ENCODE measurements at places on chromosomes 11 and 22.
A peak's percentile ranks its signal among the peaks of the same experiment; 100 is the strongest.

DNA sequence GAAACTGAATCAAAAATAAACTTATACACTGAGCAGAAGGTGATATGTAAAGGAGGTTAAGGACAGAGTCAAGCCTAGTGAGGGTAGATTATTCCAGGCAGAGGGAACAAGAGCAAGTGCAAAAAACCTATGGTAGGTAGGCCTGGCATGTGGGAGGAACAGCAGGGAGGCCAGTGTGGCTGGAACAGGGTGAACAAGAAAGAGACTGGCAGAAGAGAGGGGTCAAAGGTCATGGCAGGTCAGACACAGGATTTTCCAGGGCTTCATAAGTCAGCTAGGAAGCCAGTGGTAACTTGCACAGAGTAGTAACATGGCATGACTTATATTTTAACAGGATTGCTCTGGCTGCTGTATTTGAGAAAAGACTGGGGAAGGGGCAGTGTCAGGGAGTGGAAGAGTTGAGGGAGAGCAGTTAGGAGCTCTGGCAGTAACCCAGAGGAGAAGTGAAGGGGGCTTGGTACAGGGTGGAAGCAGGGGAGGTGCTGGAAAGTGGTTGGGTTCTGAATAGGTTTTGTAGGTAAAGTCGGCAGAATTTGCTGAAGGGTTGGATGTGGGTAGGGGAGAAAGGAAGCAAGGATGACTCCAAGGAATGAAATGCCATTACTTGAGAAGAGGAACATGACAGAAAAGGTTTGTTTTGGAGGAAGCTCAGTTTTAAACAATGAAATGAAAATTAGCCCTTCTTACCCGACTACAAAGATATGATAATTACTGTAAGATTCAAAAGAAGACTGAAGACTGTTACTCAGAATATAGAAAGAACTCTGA, 86.2 kb downstream of the ZNRF3 start:
- DNase-seq: no peak

DNA sequence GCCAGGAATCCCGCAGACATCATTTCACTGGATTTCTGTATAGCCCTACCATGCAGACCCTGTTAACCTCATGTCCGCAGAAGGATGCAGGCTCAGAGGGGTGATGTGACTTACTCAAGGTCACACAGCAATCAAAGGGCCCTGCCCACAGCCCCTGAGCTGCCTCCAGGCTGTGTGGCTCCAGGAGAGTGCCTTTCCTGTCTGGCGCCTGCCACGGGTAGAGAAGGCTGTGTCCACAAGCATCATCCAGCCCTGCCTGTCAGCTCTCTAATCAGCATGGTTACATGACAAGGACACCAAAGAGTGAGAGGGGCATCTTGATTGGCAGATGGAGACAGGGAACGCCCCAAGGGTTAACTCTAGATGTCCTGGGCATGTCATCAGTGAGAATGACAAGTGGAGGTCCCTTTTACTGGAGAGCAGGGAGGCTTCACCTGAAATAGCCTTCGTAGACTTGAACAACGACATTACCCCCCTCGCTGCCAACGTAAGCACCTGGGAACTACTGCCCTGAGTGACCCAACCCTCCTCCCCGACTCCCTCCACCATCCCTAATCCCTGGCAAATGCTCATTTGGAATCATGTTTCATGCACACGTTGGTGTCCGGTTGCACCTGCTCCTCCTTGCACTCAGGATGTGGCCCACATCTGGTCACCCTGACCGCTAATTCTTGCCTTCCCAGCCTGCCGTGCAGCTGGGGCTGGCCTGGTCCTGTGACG, 6.9 kb downstream of the FGF19 start:
- no peak for DNase-seq

DNA sequence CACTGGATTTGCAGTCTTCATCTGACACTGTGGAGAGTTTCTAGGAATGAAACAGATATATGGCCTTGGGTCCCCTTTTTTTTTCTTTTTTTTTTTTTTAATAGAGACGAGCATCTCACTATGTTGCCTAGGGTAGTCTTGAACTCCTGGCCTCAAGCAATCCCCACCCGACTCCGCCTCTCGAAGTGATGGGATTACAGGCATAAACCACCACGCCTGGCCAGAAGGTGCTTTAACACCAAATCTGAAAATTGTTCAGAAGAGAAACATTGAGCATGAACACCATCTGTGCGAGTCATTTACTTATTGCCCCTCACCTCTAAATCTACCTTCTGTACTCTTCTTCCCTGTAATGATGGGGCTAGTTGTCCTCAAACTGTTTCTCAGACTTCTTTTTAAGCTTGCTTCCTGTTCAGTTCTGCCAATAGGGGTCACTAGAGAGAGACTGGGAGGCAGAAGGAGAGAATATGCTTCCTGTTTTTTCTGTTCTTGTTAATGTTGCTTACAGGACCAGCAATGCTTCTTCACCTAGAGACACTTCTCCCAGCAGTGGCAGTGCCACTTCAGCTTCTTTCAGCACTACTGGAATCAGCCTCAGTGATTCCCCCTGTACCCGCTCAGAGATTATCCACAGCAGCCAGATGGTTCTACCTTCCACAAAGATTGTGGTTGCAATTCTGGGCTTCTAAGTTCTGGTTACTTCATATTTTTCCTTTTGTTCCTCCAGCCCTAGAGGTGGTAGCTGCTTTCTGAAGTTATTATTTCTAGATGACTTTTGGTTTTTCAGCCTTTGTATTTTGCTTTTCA, 20.8 kb upstream of the ZBED5 start:
- no peak for DNase-seq

GRCh38 chr11:88324562-88325345, 12.8 kb downstream of the CTSC start:
- no peak for DNase-seq

DNA sequence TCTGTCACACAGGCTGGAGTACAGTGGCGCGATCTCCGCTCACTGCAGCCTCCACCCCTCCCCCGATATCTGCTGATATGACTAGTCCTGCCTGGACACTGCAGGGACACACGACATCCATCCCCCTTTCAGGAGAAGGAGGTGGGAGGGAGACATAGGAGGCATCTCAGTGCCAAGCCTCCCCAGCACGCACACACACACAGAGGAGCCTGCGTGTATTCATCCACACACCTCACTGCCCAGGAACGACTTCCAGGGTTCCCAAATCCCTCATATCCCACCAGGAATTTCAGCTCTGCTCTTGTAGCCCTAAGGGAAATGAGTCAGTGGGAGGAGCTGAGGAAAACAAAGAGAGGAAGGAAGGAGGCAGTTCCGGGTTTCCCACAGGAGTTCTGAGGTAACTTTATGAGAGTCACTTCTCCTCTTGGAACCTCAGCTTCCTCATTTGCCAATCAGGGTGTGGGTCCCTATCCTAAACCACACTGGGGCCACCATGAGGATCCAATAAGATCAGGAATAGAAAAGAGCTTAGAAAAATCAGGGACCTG, 37.2 kb upstream of the ACER3 start:
- DNase-seq: no peak

DNA sequence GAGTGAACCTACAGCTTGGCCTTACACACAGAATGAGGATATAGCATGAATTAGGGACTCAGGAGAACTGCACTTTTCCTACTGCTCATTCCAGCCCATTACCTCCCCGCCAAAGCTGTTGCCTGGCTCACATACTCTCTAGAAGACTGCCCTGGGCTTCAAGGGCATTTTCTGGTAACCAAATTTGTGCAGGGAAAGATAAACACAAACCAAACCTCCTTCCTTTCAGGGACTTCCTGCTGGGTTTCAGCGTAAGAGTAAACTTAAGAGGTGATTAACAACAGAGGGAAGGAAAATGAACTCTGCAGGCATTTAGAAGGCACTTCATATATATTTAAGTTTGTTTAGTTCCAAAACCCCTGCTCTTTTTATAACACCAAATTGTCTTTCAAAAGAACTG, 194.9 kb downstream of the SWAP70 start:
- no peak for DNase-seq

GRCh38 chr22:49454726-49455125, 372.9 kb downstream of the BRD1 start:
- DNase-seq: no peak

- DNase-seq: no peak
Observed at GRCh38 chr22:27982106-27982505, 63.0 kb upstream of the PITPNB start.

DNA sequence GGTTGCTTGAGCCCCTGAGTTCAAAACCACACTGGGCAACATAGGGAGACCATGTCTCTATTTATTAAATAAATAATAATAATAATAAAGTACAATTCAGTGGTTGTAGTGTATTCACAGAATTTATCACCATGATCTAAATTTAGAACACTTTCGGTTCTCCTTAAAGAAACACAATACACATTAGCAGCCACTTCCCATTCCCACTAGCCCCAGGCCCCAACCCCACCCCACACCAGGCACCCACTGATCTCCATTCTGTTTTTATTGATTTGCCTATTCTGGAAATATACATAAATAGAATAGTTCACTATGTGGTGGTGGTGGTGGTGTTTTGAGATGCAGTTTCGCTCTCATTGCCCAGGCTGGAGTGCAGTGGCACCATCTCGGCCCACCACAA, 45.7 kb downstream of the BCL2L13 start:
- DNase-seq: no peak

DNA sequence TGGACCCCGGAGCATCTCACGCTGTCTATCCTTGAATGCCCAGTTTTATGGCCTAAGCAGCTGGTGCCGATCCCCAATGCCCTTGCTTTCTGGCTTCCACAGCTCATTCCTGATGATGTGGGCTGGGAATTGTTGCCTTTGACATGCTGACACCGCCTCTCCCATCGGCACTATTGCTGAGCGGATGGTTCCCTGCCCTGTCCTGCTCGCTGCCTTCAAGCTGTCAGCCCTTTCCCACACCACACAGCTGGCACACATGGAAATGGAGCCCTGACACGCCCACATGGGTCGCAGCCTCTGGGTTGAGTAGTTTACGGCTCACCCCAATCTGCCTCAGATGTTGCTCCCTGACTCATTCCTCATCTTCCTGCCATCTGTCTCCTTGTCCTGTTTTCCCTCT, 110.2 kb upstream of the SESN3 start:
- DNase-seq: no peak

- no peak for DNase-seq
Observed at GRCh38 chr11:75793966-75794365, 21.0 kb upstream of the UVRAG start.

DNA sequence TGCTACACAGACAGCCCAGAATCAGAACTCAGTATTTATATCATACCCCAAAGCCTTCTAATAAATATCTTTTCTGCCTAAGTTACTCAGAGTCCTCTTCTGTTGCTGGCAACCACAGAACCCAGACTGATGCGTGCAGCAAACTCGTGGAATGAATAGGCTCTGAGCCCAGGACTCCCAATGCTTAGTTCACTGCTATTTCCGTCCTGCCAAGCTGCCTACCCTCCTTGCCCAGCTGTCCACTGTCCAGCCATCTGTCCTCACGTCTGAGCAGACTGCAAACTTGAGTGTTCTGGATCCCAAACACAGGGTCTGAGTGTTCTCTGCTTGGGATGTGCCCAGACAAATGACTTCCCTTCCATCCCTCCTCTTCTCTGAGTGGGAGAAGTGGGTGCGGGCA, 19.4 kb downstream of the PTPN5 start:
- DNase-seq: no peak

GRCh38 chr11:67041602-67042001, 15.0 kb upstream of the RHOD start:
- no peak for DNase-seq

DNA sequence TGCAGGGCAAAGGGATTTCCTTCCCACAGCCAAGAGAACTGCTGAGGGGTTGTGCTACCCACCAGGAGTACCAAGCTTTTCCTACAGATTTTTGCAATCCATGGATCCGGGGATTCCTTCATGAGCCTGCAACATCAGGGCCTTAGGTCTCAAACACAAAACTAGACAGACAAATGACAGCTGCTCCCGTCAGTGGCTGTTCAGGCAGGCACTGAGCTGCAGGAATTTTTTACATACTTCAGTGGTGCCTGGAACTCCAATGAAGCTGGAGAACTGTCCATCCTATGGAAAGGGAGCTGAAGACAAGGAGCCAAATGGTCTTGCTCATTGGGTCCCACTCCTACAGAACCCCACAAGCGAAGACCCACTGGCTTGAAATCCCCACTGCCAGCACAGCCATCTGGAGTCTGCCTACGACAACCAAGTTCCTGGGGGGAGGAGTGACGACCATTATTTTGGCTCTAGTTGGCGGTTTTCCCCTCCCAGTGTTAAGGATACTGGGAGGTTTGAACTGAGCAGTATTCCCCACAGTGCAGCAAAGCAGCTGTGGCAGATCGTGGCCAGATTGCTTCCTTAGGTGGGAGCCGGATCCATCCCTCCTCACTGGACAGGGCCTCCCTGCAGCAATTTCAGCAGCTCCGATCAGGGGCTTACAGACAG, 157.7 kb upstream of the TMEM45B start:
- DNase-seq: no peak

GRCh38 chr11:36513965-36514364, 3.9 kb upstream of the TRAF6 start:
- DNase-seq: no peak

DNA sequence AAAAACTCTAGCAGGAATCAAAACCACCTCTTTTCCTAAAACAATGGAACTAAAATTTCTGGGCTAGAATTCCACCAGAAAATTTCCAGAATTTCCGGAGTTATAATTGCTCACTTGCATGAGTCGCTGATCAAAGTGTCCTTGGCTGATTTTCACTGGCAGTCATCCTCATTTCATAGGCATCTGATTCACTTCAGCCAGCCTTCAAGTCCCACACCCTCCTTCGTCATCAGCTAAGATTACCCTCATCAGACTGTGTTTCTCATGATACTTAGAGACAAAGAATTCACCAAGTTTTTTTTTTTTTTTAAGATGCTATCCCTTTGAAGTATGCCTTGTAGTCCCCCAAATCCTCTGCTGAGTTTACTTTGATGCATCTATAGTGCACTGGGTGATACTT, 71.5 kb upstream of the RAB38 start:
- DNase-seq: no peak

GRCh38 chr22:42461511-42461910, 29.3 kb upstream of the NFAM1 start:
- no peak for DNase-seq

- no peak for DNase-seq
Observed at GRCh38 chr11:14577292-14577691, 57.1 kb upstream of the PSMA1 start.

- DNase-seq: no peak
Observed at GRCh38 chr11:4643076-4643475, 706 bp upstream of the OR51E1 start.

- DNase-seq: no peak
Observed at GRCh38 chr11:19020831-19021230, 39.7 kb downstream of the MRGPRX2 start.

- peak; percentile 4 for DNase-seq
Observed at GRCh38 chr11:106238704-106239360, 161.4 kb downstream of the AASDHPPT start.

All from HuH-7 (cell line).